ENCODE measurements at places on chromosomes 6 and 20.

DNA sequence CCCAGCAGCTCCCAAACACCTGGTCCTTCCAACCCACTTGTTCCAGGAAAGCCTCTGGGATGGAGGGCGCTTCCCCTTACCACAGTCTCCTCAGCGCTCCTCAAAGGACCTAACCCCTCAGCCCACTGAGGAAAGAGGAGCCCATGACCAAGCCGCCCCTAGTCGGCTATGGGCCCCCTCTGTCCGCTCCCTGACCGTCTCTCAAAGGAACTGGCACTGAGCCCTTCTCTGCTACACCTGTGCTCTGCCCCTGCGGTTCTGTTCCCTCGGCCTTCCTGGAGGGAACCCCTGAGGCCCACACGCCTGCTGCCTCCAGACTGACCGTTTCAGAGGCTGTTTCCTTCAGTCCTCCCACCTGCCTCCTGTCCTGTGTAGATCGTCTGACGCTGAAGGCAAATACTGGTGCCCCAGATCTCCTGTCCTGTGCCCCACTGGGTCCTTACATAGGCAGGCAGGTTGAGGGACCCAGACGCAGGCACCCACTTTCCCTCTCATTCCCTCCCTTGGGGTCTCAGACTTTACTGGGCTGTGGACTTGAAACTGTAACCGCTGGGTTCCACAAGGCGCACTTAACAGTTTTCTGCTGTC, 1.9 kb upstream of the SLC4A11 start:
- DNase-seq, result no peak

DNA sequence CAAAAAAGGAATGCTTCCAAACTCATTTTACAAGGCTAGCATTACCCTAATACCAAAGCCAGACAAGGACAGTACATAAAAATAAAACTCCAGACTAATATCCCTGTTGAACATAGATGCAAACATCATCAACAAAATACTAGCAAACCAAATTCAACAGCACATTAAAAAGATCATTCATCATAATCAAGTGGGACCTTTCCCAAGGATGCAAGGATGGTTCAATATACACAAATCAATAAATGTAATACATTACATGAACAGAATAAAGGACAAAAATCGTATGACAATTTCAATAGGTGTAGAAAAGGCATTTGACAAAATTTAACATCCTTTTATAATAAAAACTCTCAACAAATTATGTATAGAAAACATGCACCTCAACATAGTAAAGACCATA, 66.6 kb upstream of the CNR1 start:
- no peak for DNase-seq

GRCh38 chr20:25992146-25992545, 295.5 kb upstream of the ZNF337 start:
- no peak for DNase-seq

DNA sequence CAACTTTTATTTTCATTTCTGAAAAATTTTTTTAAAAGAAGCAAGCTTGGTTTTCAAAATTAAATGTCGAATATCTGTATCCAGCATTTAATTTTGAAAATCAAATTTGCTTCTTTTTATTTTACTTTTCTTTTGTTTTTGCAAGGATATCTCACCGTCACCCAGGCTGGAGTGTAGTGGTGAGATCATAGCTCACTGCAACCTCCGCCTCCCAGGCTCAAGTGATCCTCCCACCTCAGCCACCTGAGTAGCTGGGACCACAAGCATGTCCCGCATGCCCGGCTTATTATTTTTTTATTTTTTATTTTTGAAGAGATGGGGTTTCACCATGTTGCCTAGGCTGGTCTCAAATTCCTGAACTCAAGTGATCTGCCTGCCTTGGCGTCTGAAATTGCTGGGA, 17.0 kb upstream of the EPB41L2 start:
- DNase-seq, result no peak

- no peak for DNase-seq
Observed at GRCh38 chr6:136037242-136037875, 185.9 kb downstream of the PDE7B start.

DNA sequence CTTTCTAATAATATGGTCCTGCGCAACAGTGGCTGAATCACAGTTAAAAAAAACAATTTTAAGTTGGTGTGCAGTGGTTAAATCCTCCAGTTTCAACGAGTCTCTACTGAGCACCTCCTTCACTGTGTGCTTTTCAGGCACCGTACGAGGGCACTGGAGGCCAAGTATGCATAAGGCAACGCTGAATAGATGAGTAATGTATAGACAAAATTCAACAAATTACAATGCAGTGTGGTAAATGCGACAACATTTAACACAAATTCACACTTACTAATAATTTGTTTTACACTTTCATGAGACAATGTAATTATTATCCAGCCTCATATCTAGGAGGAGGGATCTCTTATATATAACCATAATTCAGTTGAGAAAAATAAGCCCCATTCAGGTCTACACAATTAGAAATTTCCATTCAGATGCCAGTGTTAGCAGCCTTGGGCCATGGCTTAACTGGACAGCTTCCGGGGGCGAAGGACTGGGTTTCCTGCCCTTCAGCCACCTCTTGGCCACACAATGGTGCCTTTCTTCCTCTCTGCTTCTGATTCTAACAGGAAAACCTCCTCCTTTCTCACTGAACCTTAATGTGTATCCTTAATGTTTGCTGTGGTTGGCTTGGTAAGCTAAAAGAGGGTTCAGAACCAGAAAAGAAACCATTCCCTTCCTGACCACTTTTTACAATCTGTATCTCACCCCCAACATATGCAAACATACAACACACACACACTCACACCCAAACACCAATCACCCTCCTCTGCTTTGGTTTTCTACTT, 51.9 kb downstream of the B4GALT5 start:
- DNase-seq, result no peak

- DNase-seq, result no peak
Observed at GRCh38 chr20:375265-375889, 5.2 kb upstream of the TRIB3 start.

DNA sequence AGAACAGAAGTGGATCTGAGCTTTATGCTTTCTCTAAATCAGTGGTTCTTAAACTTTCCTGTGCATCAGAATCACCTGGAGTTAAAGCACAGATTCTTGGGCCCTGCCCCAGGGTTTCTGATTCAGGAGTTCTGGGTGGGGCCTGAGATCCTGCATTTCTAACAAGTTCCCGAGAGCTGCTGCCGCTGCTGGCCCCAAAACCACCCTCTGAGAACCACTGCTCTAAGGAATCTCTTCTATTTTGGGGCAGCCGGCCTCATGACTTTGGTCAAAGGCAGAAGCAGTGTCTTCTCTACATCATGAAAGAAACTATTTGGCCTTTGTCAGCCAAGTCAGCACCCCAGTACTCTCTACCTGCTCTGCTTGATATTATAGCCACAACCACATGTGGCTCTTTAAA, 42.1 kb upstream of the RIN2 start:
- no peak for DNase-seq

DNA sequence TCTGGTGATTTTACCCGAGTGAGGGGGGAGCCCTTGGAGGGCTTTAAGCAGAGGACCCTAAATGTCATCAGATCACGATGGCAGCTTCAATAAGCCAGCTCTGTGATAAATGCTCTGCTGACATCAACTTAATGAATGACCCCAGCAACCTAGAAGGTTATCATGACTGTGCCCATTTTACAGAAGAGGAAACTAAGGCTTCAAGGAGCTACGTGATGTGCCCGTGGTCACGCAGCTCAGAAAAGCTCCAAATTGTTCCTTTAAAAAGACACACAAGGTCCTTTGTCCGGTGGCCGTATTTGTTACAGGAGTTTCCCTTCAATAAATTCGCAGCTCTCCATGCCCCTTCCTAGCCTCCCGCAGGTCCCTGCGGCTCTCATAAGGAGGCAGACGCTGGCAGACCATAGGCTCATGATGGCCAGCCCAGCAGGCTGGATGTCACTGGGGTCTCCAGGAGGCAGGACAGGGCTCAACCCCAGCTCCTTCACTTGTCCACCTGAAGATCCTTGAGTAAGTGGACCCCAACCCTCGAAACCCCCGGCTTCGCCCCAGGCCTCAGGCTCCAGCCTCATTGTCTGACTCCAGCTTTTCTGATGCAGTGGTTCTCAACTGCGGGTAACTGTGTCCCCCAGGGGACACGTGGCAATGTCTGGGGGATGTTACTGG, 106.4 kb downstream of the BMP7 start:
- DNase-seq, result no peak

GRCh38 chr6:40369042-40369441, 218.1 kb downstream of the LRFN2 start:
- no peak for DNase-seq

DNA sequence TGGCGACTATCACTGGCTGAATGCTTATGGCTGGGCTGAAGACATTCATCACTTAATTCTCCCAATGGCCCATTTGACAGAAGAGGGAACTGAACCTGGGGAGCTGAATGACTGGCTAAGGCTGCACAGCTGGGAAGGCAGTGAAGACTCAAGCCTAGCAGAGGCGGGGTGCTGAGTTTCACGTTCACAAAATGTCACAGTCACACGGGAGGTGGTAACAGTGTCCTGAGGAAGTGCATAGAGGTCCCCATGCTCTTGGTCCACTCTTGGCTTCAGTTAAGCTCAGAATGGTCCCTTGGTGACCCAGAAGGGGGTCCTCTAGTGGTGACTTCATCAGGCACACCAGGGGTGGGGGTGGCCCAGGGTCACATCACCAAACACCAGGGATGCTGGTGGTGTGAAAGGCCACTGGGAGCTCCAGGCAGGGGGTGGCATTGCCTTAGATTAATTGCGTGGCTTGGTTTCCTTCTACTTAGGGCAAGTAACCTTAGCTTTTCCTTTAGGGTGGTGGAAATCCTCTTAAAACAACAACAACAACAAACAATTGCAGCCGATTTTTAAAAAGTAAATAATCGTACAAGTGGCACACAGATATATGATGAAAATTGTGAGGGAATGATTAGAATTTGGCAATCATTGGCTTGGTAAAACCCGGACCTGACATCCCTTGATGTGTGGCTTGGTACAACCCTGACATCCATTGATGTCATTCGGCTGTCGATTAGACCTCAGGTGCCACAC, 45.0 kb downstream of the SULF2 start:
- DNase-seq, result no peak

GRCh38 chr6:22271081-22271480, 25.8 kb downstream of the PRL start:
- no peak for DNase-seq

DNA sequence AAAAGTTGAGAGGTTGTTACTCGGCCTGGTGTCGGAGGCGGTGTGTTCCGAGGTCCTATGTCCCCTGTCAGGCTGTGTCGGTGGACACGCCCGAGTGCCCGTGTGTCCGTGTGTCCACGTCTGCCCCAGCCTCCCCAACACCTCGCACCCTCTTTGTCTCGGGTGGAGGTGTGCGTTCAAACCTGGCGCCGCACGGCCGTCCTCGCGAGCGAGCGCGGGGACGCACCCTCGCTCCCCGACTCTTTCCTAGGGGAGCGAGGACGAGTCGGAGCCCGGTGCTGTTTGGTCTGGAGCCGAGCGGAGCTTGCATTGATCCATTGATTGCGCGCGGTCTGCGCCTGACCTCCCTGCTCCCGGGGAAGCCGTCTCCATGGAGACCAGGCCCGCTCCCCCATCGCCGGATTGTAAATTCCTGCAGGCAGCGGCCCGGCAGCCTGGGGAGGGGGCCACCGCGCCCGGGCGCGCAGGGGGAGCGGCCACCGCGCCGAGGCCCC, 411 bp upstream of the SCUBE3 start:
- DNase-seq, result no peak
